Caudate nucleus (tissue), 63 donors: ENCODE measurements at places on chromosomes 1 and 21.

- DNase-seq, result no peak
These were observed 35.9 kb upstream of the TMEM52 start for GRCh38 chr1:1954831-1955441.

- DNase-seq, result no peak
These were observed 144.1 kb downstream of the CENPF start for GRCh38 chr1:214747050-214747635.

- DNase-seq, result no peak
These were observed 115.1 kb downstream of the ETS2 start for GRCh38 chr21:38920631-38921398.

DNA sequence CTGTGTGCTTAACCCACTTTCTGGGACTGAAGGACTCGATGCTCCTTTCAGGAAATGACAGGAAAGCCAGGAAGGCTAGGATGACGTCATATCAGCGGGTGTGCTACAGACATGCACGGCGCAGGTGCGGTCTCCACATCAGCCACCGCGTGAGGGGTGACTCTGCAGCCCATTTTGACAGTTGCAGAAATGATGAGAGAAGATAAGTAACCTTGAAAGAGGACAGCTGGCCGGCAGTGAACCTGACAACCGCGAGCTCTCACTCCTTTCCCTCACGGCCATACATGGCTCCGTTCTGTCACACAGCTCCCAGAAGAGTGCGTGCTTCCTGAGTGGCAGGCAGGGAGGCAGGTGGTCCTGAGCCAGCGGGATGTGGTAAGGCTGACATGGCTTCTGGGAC, 1.7 kb upstream of the KRTAP10-5 start:
- DNase-seq, result no peak

DNA sequence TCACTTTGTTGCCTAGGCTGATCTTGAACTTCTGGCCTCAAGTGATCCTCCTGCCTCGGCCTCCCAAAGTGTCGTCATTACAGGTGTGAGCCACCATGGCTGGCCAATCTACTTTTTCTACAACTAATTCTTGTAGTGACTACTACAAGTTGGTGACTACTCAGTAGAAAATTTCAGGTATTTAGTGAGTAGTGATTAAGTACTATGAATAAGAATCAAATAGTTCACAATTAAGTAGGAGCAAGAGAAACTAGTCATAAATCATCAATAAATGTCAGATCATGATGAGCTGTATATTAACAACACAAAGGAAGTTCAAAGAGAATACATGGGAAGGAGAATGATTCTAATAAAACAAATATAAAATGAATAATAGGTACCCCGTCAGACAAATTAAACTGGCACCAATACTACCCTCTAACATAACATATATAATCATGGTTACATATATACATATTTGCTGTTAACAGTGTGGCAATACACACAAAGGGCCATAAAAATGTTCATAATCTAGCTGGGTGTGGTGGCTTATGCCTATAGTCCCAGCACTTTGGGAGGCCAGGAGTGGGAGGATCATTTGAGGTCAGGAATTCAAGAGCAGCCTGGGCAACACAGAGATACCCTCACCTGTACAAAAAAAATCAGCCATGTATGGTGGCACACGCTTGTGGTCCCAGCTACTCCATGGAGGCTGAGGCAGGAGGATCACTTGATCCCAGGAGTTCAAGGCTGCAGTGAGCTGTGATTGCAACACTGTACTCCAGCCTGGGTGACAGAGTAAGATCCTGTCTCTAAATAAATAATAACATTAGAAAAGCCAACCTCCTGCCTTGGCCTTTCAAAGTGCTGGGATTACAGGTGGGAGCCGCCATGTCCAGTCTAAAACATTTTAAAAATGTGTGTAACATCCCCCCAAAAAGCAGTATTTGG, 19.1 kb downstream of the YY1AP1 start:
- DNase-seq, result no peak

GRCh38 chr1:246583056-246583440, 16.8 kb downstream of the CNST start:
- no peak for DNase-seq

DNA sequence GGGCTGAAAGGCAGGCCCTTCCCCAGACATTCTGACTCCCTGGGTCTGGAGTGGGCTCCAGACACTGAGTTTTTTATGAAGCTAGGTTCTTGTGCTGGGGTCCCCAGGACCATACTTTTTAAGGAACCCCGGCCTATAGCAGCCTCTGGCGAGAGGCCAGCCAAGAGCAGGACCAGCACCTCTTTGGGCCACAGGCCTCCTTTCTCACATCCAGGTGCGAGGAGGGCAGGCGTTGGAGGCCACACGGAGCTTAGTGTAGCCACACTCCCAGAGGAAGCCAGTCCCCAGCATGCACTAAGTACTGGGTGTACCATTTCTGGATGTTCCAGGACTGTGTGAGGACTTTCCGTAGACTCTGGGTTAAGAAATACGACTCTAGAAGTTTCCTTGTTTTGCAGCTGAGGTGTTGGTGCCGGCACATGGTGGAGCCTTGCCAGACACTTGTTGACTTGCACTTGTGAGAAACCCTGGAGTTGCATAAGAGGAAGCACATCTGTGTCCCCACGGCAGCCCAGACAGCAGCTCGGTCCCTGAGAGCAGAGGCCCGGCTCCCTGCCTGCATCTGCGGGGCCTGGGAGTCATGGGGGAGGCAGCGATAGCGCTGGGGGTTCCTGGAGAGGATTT, 122.2 kb upstream of the VAMP3 start:
- DNase-seq, result no peak
